Iris pigment epithelial cell (primary cell): ENCODE measurements at places on chromosomes 6 and 20.
A peak's percentile ranks its signal among the peaks of the same experiment; 100 is the strongest.

DNA sequence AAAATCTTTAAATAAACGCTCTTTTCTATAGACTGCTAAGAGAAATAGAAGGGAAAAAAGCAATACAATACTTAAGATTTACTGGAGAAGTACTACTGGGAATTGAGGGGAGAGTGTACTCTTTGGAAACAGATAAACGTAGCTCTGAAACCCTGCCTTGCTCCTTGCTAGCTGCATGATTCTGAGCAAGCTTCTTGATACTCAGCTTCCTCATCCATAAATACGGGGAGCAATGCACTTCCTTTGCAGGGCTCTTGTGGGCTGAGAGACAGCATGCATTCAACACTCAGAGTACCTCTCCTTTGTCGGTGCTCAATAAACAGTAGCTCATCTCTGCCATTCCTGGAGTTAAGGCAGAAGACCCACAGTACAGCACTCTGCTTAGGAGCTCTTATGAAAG is 159.7 kb downstream of the BTBD9 start:
- no peak for DNase-seq

GRCh38 chr6:74549746-74550145 is 656.1 kb downstream of the COL12A1 start:
- no peak for DNase-seq

- DNase-seq: no peak
Observed at GRCh38 chr6:49743429-49743828, 759 bp downstream of the CRISP3 start.

DNA sequence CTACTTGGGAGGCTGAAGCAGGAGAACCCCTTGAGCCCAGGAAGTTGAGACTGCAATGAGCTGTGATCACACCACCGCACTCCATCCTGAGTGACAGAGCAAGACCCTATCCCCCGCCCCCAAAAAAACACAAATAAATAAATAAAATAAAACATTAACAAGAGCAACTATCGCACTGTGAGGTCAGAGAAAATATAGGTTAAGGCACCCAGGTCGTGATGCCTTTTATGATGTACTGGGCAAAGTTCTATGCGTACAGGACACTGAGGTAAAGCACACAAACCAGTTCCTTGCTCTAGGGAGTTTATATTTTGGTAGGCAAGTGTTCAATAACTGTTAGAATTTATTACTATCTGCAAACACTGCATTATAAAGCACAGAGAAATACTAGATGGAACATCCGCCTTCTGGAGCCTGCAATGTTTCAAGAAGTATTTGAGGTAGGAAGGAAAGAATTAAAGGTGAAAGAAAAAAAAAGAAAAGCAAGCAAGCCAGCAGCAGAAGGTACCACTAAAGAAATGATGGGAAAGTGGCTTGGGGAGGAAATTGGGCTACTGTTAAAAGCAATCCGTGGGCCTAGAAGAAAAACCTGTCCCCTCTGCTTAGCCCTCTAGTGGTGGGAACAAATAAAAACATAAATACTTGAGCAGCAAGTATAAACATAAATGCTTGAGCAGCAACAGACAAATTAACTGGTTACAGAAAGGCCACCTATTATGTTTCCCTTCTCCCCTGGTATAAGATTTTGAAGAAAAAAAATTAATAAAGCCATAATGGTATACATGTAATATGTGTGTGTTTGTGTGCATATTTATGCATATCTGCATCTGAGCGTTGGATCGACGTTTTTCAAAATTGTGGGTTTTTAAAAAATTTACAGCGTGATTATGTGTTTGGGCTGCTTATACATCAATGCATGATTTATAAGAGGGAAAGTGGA is 128.0 kb downstream of the PHACTR1 start:
- DNase-seq: peak; percentile 17

DNA sequence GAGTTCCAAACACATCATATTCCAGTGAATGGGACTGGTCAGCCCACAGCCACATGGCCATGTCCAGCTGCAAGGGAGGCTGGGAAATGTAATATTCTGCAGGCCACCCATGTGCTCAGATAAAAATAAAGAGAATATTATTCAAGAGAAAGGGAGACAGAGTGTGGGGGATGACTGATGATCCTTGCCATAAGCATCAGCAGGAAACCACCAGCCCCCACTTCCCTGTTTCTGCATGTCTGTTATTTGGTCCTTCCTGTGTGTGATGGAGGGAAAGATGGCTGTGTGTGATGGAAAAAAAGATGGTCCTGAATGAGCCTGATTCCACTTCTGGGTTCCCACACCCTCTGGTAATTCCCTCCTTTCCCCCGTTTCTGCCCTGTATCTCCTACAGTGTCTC is 13.1 kb upstream of the RSPO4 start:
- DNase-seq: no peak

GRCh38 chr6:143828572-143828971 is 14.6 kb upstream of the LTV1 start:
- no peak for DNase-seq

DNA sequence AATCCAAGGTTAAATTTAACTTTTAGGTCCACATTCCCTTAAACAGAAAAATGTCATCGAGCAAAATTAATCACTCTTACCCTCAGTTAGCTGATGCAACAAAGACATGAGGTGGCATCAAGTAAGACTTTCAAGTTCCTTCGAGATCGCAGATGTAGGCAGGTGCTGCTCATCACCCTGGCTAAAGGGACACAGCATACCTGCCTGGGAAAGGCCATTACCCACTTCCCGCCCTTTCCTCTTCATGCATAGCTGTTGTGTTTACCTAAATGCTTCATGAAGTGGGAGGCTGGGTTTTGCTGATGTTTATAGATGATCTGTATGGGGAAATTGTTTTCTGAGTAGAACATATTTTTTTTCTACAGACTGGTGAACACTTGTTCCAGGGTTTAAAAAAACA is 67.7 kb downstream of the GFRA4 start:
- DNase-seq: no peak

DNA sequence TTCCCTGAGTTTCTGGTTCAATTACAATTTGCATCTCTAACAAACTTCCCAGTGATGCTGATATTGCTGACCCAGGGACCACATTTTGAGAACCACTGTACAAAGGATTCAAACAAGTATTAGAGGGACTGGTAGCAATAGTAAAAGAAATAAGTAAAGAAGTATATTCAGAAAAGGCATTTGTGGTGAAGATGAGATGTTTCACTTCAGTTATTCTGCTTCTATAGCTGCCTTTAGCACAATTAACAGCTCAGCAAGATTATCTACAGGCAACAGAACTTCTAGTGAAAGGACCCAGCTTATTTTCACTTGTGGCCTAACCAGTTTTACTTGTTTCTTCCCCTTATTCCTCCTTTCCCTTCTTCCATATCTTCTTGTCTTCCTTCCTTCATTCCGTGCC is 149.4 kb downstream of the PHF3 start:
- no peak for DNase-seq

GRCh38 chr6:164505425-164505824 is 804.0 kb downstream of the C6orf118 start:
- DNase-seq: no peak

GRCh38 chr20:52577696-52578095 is 386.1 kb upstream of the ZFP64 start:
- no peak for DNase-seq

DNA sequence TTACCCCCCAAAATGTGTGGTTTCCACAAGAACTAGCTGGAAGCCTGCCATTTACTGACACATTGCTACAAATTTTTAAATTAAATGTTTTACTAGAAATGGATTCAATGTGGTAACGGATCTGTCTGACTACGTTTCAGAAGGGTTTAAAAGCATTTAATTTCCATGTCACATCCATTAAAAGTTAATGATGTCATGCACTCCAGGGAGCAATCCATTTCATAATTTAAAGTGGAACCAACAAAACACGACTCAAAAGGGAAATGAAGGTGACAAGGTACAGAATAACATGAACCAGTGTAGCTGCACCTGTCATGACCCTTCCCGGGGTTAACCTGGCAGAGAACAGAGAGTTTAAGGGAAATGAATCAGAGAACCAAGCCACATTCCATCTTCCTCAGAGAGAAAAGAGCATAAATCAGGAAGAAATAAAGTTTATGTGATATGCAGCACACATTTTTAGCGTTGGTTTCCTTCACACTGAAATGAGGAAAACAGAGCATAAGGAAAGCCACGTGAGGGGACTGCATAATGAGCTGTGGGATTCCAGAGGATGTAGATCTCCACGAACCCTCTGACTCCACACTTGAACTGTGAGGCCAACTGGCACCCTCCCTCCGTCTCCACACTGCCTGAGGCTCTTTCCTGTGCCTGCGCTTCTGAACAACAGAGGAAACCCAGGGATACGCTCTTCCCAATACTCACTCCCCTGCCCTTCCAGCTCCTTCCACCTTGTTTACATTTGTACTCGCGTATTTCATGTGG is 170.3 kb upstream of the AHI1 start:
- DNase-seq: peak; percentile 36

DNA sequence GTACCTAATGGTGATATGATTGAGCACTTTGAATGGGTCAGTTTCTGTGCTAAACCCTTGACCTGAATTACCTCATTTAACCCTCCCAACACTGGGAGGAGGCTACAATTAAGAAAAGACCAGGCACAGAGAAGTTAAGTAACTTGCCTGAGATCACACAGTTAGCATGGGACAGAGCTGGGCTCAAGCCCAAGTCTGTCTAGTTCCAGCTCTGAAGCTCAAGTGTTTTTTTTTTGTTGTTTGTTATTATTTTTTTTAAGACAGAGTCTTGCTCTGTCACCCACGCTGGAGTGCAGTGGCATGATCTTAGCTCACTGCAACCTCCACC is 4.0 kb downstream of the FAM83D start:
- DNase-seq: no peak

DNA sequence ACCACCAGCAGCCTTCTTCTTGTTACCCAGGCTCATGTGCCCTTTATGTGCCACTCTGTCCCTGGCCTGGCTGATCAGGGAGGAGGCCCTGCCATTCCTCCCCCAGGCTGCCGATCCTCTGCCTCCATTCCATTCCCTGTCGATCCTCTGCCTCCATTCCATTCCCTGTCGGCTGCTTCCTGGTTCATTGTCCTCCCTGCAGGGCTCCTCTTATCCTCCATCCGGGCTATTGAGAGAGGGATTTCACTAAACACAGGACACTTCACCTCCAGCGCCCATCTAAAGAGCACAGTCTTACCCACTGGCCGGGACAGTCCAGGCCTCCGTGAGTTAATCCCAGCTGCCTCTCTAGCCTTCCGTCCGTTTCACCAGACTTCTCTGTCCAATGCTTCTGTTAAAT is 7.7 kb upstream of the TTLL2 start:
- no peak for DNase-seq

- DNase-seq: no peak
Observed at GRCh38 chr6:124330197-124330596, 526.5 kb downstream of the NKAIN2 start.

DNA sequence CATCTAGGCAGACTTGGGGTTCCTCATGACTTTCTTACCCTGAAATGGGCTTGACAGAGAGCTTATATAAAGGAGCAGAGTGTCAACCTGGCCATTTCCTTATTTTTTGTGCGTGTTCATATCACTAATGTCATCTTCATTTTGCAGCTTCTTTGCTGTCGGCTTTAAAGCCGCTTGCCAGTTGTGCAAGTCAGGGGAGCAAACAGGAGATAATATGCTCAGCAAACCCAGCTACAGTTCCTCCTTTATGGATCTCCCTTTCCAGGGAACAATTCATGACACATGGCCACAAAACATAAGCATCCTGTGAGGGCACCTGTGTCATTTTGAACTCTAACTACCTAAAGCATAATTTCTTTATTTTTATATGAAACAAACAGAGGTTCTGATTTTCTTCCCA is 6.5 kb upstream of the TUBB2B start:
- DNase-seq: no peak

DNA sequence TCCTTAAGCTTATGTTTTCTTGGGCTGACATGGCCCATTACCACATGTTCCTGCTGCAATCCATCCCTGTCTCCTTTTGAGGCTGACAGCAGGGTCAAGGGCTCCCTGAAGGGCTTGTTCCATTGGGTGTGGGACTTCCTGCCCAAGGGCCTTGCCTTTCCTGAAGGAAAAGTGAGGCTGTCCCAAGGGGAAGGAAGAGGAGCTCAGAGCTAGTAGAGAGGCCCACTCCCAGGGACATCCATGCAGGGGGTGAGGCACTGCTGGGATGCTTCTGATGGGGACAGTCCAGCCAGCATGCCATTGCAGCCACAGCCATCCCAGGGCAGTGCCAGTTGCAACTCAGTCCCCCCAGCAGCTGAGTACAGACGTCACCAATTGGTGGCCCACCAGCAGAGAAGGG is 138.4 kb upstream of the FOXA2 start:
- no peak for DNase-seq

GRCh38 chr6:39906318-39906761 is 27.9 kb downstream of the MOCS1 start:
- no peak for DNase-seq

DNA sequence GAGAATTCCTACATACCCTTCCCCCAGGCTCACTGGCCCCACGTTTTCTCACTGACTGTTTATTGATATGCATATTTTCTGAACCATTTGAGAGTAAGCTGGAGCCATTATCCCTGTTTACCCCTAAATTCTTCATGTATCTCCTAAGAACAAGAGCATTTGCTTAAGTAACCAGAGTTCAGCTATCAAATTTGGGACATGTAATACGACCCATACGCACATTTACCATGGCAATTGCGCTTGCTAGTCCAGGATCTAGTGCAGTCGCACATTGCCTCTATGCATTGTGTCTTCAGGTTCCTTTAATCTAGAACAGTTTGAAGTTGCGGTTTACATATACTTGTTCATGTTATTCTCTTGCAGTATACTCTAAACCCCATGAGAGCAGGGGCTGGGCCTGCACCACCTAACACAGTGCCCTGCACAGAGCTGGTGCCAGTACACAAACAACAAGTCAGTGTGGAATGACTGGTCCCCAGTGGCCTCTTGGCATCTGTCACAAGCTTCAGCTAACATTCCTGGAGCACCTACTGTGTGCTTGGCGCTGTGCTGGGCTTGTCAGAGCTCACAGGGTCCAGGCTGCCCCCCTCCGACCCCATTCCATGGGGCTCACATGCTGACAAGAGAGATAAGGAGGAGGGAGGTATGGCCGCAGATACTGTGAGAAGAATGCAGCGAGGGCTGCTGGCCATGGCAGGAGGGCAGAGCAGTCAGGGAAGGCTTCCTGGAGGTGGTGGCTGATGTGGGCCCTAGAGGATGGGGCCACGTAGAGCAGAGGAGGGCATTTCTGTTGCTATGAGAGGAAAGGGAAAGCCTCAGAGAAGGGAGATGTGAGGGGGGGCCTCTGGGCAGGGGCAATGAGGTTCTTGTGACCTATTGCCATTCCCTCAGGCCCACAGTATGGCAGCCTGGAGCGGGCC is 28.1 kb downstream of the SPDEF start:
- DNase-seq: no peak

DNA sequence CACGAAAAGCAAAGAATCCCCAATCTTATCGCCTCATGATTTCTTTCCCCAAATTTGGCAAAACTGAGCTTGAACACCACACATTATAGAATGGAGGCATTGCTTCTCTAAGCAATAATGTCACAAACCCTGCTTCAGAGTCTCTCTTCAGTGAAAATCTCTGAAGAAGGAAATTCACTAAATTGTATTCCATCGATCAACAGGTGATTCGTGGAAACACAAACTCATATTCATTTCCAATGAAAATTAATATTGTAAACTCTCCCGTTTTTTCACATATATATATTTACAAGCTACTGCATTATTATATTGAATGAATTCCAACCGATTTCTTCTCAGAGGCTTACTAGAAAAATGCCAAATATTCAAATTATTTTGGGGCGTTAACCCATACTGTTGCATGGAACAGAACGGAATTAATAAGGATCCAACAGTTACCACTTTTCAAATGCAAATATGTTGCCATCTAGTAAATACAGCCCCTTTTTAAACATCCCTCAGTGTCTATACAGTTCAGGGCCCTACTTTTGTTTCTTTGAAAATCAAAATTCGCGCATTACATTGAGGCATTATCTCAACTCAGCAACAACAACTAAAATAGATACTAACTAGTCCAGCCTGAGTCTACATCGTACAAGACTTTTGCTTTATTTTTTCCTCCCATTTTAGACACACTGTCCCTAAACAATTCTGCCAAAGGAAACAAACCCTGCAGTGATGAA is 1.3 kb downstream of the KIF13A start:
- no peak for DNase-seq
